ENCODE measurements at places on chromosomes 16 and 17.

- DNase-seq = no peak
These were observed 74.2 kb downstream of the HAPSTR1 start for GRCh38 chr16:9165681-9166080.

DNA sequence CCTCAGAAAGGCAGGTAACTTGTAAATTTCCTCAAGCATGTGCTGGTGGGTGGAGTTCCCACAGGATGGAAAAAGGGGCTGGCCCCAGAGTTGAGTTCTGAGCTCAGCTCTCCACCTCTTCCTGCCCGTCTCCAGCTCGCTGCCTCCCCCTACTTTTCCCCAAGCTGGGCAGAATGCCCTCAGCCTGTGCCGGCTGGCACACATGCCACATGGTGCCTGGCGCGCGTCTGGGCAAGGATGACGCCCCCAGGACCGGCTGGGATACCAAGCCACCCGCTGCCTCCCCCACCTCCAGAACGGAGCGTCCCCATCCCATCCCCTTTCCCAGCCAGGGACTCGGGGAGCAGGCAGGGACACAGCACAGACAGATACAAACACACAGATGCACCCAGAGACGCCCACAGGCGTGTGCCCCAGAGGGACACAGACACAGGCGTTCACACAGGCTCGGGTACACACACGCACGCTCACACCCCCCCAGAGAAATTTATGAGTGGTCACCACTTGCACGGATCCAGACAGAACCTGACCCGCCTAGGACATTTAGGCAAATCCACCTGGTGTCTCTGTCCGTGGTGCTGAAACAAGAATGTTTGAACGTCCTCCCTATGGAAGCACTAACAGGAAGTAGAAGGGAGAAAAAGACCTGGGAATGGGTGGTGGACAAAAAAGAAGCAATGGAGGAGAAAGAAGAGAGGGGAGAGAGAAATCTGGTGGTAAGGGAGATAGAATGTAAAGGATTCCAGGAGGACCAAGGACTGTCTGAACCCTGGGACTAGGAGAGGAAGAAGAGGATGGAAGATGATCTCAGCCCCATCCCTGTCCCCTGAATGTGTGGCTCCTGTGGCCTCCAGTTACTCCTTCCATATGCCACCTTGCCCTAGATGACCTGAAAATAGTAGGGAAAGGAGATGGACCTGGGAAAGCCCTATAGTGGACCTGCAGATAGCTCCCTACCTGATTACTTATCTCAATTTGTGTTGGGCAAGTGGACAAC is 15.5 kb downstream of the NEUROD2 start:
- DNase-seq = no peak

GRCh38 chr17:16129441-16130205 is 85.7 kb downstream of the NCOR1 start:
- DNase-seq = no peak

GRCh38 chr16:71623597-71623996 is 2.4 kb upstream of the MARVELD3 start:
- DNase-seq = no peak

GRCh38 chr16:27241658-27242057 is 26.9 kb downstream of the NSMCE1 start:
- no peak for DNase-seq

DNA sequence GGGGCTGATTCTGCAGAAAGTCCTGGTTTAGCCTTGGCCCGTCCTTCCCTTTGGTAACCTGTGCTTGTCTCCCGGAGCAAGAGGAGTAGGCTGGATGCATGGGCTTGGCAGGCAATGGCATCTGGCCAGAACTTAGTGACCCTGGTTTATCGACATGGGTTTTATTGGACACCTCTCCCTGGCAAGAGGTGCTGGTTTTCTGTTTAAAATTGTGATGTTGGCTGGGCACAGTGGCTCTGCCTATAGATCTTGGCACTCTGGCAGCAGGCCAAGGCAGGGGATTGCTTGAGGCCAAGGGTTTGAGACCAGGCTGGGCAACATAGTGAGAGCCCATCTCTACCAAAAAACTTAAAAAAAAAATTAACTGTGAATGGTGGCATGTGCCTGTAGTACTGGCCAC is 31.2 kb downstream of the SLC12A3 start:
- no peak for DNase-seq

GRCh38 chr17:46063241-46063640 is 64.2 kb downstream of the STH start:
- peak; percentile 62 for DNase-seq

Data from AG08396 (cell line).